ENCODE measurements at places on chromosomes 4 and X.

- DNase-seq = no peak
Measured at GRCh38 chrX:72366178-72366577, 60.5 kb upstream of the CITED1 start.

DNA sequence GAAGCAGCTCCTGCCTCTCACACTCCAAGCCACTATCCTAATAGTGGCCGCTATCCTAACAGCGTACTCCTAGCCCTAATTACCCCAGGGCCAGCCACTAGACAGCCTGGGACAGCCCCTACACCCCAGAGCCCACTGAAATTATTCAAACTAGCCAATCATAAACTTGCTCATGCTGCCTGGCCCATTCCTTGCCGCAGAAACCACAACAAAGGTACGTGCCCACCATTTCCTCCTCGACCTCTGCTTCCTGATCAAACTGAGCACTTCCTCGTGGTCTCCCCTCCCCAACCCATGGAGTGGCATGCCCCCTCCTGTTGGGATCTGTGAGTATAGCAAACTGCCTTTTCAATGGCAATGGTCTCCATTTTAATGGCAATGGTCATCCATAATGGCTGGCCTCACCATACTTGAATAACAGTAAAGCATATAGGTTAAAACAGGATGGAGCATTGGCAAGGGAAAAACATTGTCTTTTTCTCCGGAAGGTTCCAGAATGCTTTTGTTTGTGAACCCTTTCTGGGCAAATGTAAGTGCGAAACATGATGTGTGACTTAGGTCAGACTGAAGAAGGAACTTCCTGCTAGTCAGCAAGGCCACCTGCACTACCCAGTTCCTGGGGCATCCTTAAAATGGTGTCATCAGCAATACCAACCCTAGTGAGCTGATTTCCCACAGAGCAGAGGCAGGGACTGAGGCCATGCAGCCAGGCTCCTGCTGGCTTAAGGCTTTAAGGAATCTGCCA lies 107.1 kb upstream of the ATP6AP2 start:
- DNase-seq = no peak

DNA sequence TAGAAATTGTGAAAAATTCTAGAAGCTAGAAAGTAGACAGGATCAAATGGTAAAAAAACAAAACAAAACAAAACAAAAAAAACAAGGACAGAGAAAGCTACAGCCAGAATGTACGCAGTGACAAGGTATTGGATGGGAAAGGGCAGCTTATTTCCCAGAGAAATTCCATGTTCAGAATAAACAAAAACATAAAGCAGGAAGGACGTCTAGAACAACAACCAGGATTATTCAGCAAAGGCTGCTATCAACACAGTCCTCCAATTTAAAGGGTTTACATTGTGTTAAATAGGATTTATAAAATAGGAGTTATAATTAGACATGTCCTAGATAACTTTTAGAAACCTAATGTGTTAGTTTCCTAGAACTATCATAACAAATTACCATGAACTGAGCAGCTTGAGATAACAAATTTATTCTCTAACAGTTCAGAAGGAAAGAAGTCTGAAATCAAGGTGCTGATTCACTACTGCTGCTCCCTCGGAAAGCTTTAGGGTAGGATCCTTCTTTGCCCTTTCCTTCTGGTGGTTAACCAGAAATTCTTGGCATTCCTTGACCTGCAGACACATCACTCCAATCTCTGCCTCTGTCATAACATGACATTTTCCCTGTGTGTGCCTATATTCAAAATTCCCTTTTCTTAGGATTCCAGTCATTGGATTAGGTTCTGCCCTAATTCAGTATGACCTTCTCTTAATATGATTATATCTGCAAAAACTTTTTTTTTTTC lies 175.6 kb downstream of the SNCA start:
- no peak for DNase-seq

GRCh38 chrX:9646471-9647224 lies 119.0 kb downstream of the GPR143 start:
- DNase-seq = no peak

DNA sequence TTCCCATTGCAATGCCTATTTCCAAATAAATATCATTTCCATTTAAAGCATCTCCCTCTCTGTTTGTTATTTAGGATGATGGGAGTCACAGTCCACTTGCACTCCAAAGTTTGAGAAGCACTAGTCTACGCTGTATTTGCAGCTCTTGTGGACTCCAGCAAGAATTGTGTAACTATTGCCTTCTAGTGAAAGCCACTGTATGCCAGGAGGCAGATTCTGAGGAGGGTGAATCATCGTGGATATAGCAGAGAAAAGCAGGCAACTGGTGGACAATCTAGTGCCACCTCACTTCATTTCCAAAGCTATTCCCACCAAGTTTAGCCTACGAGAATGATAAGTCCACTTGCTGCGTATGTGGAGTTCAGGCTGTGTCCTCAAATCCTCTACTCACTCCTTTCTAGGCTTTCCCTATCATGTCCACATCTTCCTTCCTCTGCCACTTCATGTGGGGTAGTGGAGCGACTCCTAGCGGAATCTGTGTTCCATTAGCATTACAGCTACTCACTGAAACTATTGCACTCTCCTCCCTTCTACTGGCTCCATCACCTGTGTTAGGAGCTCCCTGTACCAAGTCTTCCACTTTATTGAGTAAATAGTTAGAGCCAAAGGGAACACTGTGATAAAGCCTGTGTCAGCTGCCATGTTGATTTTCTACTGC lies 501.8 kb upstream of the GALNT7 start:
- no peak for DNase-seq

GRCh38 chr4:117135634-117136354 lies 50.4 kb upstream of the TRAM1L1 start:
- DNase-seq = no peak

- DNase-seq = no peak
Measured at GRCh38 chrX:154873329-154873728, 12.8 kb upstream of the F8A1 start.

GRCh38 chrX:103343105-103343504 lies 13.1 kb downstream of the TCEAL7 start:
- DNase-seq = peak; percentile 22

GRCh38 chr4:10212901-10213300 lies 96.3 kb upstream of the WDR1 start:
- no peak for DNase-seq

DNA sequence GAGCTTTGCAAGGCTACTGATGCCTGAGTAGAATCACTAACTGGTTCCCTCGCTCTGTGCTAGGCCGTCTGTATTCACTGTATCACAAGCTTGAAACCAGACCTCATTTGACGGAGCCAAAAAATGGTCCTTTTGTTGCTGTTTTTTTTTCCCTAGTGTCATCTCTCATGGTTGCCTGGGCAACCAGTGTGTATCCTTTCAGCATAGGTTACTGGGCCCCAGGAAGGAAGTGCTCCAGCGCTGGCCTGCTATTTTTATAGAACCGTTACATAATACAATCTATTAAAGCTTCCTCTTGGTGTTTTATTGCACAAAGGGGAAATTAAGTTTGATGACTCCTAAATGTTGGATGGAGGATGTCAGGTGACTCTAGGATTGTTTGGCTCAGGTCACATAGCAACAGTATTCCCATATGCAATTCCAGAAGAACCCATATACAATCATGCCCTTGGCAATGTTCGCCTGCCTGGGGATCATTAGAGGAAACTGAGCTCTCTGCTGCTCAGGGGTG lies 220.4 kb downstream of the SPRY1 start:
- no peak for DNase-seq

- no peak for DNase-seq
Measured at GRCh38 chrX:17779434-17779833, 42.1 kb downstream of the SCML1 start.

DNA sequence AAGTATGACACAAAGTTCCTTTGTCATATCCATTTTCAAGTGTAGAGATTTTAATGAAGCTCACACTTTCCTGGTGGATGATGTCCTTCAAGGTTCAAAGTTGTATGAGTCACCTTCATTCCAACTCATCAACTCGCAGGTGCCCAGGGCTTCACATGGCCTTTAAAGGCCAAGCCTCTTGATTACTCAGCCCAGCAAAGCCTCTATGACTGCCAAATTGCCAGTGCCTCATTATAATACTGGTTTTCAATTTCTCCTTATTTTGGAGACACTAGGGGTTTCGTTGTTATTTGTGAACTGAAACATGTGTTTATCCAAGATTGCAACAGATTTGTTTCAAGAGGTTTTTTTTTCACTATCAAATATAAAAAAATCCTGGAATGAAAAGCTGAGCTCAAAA lies 45.9 kb upstream of the PPP3CA start:
- DNase-seq = no peak

GRCh38 chr4:79964020-79964399 lies 109.0 kb downstream of the ANTXR2 start:
- DNase-seq = no peak

- no peak for DNase-seq
Measured at GRCh38 chr4:89915937-89916336, 21.3 kb downstream of the MMRN1 start.

- peak; percentile 1 for DNase-seq
Measured at GRCh38 chr4:56129431-56129861, 180.7 kb downstream of the CEP135 start.

- no peak for DNase-seq
Measured at GRCh38 chr4:144583658-144584057, 62.3 kb upstream of the HHIP start.

- DNase-seq = no peak
Measured at GRCh38 chr4:21077967-21078366, 377.7 kb downstream of the PACRGL start.

All from stimulated activated CD4-positive, alpha-beta T cell treated with anti-CD3 and anti-CD28 coated beads, Interleukin-12 subunit alpha, Interleukin-12 subunit beta, amount 100 ng/mL, for 4 hours (primary cell).